Suppressor macrophage treated with lipopolysaccharide for 4 hours (primary cell): ENCODE measurements at places on chromosomes 3 and 15.

- no peak for DNase-seq
These were observed 554.8 kb downstream of the NAALADL2 start for GRCh38 chr3:175413926-175414325.

- DNase-seq: no peak
These were observed 221.7 kb downstream of the ADAMTS17 start for GRCh38 chr15:100120111-100120510.

- peak; percentile 8 for DNase-seq
These were observed 486.0 kb upstream of the AGTR1 start for GRCh38 chr3:148211725-148212124.

- no peak for DNase-seq
These were observed 271.4 kb upstream of the RARB start for GRCh38 chr3:25156626-25157025.

- DNase-seq: no peak
These were observed 116.9 kb downstream of the SLC9A9 start for GRCh38 chr3:143731320-143731719.

DNA sequence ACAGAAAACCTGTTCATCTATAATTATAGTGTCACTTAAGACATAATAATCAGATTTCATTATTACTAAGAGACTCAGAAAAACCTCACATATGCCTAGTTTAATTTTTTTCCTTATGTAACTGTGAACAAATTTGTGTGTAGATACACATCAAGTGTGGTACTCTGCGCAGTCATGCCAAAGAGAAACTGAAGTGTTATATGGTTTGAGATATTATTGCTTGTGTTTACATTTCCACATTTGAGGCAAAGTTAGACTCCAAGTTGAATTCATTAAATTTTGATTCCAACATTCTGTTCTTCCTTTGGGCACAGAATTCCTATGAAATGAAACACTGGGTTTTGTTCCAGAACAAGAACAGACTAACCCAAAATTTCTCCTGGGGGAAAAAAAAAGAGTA lies 2.2 kb downstream of the MBNL1 start:
- peak; percentile 31 for DNase-seq

GRCh38 chr15:71262599-71262998 lies 147.3 kb downstream of the THSD4 start:
- no peak for DNase-seq

DNA sequence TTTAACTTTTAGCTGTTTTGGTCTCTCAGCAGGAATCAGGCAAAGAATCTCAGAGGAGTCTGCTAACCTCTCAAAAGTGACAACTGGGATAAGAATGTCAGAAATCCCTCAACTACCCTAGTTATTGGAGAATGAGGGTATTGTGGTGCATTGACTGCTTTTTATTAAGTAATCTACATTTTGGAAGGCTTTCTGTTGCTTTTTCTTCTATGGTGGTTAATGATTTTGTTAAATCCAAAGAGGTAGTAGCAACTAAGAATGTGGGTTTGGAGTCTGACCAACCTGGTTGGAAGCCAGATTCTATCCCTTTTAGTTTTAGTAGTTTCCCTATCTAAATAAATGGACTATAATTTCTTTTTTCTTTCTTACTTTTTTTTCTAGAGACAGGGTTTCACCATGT lies 94.7 kb upstream of the RNF7 start:
- DNase-seq: no peak

DNA sequence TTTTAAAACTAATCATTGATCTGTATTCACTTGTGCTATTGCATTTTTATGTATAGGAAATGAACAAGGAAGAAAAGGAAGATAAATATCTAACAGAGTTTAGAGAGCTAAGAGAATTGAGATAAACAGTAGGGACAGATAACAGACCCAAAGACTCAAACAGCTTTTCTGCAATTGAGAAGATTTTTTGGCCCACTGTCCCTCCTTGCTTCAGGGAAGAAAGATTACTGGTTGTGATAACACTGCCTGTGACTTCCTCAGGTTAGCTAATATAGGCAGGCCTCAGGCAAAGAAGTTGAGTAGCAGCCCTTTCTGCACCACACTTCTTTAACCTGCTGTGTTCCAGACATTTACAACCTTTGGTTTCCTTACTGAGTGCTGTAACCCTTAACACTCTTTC lies 2.7 kb upstream of the COX17 start:
- no peak for DNase-seq
